Calu3 (cell line): ENCODE measurements at places on chromosomes 5 and 9. TPM values are rescaled to one million over a fixed set of nuclear protein-coding genes. Genes with fewer than 3 reads are reported as not detected.

GRCh38 chr5:88250010-88250409 is 18.6 kb downstream of the TMEM161B start:
- no peaks in the 10 kb centered on the region for H3K27me3 ChIP-seq
- peaks cover 50% of the 10 kb centered on the region for H3K4me1 ChIP-seq
- peaks cover 3% of the 10 kb centered on the region for H3K36me3 ChIP-seq
- no peak overlapping the region for H3K27ac ChIP-seq

DNA sequence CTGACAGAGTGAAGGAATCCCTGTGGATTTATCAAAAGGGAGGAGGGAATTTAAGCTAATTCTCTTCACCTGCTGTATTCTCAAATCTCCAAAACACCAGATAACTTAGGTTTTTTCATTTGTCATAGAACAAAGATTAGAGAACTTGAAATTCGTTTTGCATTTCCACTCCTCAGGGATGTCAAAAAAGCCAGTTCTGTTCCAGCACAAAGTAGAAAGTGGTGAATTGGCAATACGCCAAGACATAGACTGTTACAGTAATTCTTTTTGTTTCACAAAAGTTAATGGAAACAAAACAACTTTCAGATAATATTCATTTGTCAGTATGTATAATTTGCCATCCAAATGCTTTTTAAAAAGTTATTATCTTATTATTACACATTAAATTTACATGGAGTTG is 15.0 kb downstream of the S1PR3 start:
- H3K4me1 ChIP-seq = peaks cover 8% of the 10 kb centered on the region
- DNase-seq = no peak
- H3K36me3 ChIP-seq = no peaks in the 10 kb centered on the region
- H3K4me3 ChIP-seq = no peak overlapping the region
- no peak overlapping the region for H3K27ac ChIP-seq

DNA sequence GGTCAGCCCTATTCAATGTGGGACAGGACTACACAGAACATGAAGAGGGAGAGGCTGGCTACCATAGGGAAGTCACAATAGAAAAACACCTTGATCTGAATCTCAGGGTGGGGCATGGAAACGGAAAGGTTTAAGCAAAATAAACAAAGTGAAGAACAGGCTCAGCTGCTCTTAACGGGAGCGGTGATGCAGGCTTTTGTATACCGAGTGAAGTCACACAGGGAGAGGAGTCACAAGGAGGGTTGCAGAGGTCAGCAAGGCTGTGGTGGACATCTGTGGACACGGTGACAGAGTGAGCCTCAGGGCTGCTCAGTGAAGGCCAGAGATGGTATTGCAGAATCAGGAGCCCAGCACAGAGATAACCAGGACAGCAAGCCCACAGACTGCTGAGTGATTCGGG is 30.6 kb upstream of the SEMA4D start:
- H3K36me3 ChIP-seq = peaks cover 5% of the 10 kb centered on the region
- H3K27me3 ChIP-seq = no peaks in the 10 kb centered on the region
- H3K4me3 ChIP-seq = no peak overlapping the region
- peaks cover 33% of the 10 kb centered on the region for H3K4me1 ChIP-seq
- H3K27ac ChIP-seq = peak overlapping the region; percentile 21

DNA sequence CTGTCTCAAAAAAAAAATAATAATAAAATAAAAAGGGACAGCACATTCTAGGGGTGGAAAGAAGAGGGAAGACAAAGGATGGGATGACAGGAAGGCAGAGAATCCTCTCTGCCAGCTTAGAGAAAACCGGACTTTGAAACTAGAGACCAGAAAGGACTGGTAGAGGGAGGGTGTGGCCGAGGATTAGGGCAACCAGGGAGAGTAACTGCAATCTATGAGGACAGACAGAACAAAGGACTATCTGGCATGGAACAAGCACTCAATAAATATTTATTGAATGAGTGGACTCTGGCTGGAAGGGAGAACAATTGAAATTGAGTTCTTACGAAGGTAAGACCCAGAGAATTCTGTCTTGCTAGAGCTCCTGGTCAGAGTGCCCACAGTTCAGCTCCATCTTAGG is 2.4 kb downstream of the GBA2 start:
- H3K36me3 ChIP-seq = peaks cover 48% of the 10 kb centered on the region
- H3K4me3 ChIP-seq = peak overlapping the region; percentile 78
- H3K27me3 ChIP-seq = no peaks in the 10 kb centered on the region
- H3K4me1 ChIP-seq = peaks cover 20% of the 10 kb centered on the region
- DNase-seq = no peak

DNA sequence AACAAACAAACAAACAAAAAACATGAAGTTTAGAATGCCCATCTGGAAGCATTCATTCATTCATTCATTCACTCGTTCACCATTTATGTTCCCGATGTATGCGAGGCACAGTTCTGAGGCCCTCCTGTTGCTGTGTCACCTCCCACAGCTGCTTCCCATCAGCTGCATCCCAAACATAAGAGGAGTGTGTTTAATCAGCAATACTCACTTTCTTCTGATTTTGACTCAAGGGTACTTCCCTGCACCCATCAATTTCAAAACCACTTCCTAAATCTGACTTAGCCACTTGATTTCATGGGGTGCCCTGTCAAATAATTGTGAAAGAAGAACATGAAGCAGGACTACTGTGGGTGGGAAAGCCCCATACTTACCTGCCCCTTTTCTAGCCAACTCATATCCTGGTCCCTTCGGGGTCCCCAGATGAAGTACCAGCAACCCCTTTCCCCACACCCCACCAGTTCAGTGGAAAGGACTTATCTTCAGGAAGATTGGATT is 128.0 kb upstream of the IL12B start:
- H3K27me3 ChIP-seq = no peaks in the 10 kb centered on the region
- DNase-seq = no peak
- H3K4me1 ChIP-seq = peaks cover 38% of the 10 kb centered on the region
- no peaks in the 10 kb centered on the region for H3K36me3 ChIP-seq
- H3K4me3 ChIP-seq = no peak overlapping the region

The PDE6A gene
- not detected in 2 replicates for total RNA-seq

GRCh38 chr9:137461663-137462395 is 2.7 kb upstream of the NSMF start:
- H3K36me3 ChIP-seq = peaks cover 17% of the 10 kb centered on the region
- no peak for DNase-seq
- H3K27me3 ChIP-seq = no peaks in the 10 kb centered on the region
- H3K4me1 ChIP-seq = no peaks in the 10 kb centered on the region
- no peak overlapping the region for H3K4me3 ChIP-seq
- no peak overlapping the region for H3K27ac ChIP-seq

The HSD17B3 gene
- total RNA-seq = 1.2 and 1.5 TPM in 2 replicates

The FRRS1L gene
- not detected in 2 replicates for total RNA-seq

- H3K36me3 ChIP-seq = no peaks in the 10 kb centered on the region
- H3K27ac ChIP-seq = no peak overlapping the region
- H3K4me1 ChIP-seq = no peaks in the 10 kb centered on the region
- no peak for DNase-seq
- H3K27me3 ChIP-seq = no peaks in the 10 kb centered on the region
- H3K4me3 ChIP-seq = no peak overlapping the region
These were observed 26.2 kb downstream of the TRIM32 start for GRCh38 chr9:116713271-116713670.

The TRPM6 gene
- total RNA-seq = not detected in 2 replicates

GRCh38 chr5:55231919-55232270 is 1.5 kb downstream of the CCNO start:
- H3K4me3 ChIP-seq = peak overlapping the region; percentile 93
- no peaks in the 10 kb centered on the region for H3K27me3 ChIP-seq
- peaks cover 18% of the 10 kb centered on the region for H3K4me1 ChIP-seq
- peaks cover 61% of the 10 kb centered on the region for H3K36me3 ChIP-seq
- peak overlapping the region; percentile 88 for H3K27ac ChIP-seq
- no peak for DNase-seq

The TMEM215 gene
- total RNA-seq = not detected in 2 replicates

The CD72 gene
- total RNA-seq = 0.38 and 0.73 TPM in 2 replicates

DNA sequence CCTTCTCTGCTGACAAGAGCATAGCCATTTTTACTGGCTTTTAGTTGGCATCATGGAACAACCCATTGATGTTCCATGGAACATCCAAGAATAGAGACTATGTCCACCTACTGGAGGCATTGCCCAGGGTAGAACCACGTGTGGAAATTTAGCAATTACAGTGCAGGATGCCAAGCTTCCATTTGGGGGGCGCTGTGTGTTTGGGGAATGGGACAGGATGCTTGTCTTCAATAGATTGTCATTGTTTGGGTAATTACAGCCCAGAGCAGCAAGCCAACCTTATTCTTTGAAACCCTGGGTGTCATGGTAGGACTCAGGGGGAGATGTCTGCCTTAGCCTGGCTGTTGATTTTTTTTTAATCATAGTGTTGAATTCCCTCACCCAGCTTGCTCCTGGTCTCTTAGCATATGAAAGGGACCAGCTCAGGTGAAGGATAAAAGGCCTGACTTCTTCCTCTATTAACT is 171.1 kb downstream of the DOCK2 start:
- H3K27me3 ChIP-seq = peaks cover 71% of the 10 kb centered on the region
- H3K4me3 ChIP-seq = no peak overlapping the region
- DNase-seq = no peak
- H3K4me1 ChIP-seq = no peaks in the 10 kb centered on the region

The HTR4 gene
- total RNA-seq = not detected in 2 replicates

GRCh38 chr5:138651058-138651766 is 76.0 kb upstream of the HSPA9 start:
- no peak overlapping the region for H3K27ac ChIP-seq
- peaks cover 28% of the 10 kb centered on the region for H3K4me1 ChIP-seq
- H3K27me3 ChIP-seq = peaks cover 27% of the 10 kb centered on the region
- no peak overlapping the region for H3K4me3 ChIP-seq

The ZDHHC21 gene
- total RNA-seq = 10.6 and 11.8 TPM in 2 replicates

The SLC31A1 gene
- total RNA-seq = 19.4 and 21.0 TPM in 2 replicates

GRCh38 chr5:31941151-31941755 is 232.9 kb downstream of the GOLPH3 start:
- no peaks in the 10 kb centered on the region for H3K36me3 ChIP-seq
- no peaks in the 10 kb centered on the region for H3K4me1 ChIP-seq
- H3K4me3 ChIP-seq = no peak overlapping the region
- DNase-seq = no peak

GRCh38 chr9:122386311-122386872 is 15.6 kb downstream of the PTGS1 start:
- H3K27me3 ChIP-seq = no peaks in the 10 kb centered on the region
- H3K36me3 ChIP-seq = peaks cover 7% of the 10 kb centered on the region
- H3K4me3 ChIP-seq = no peak overlapping the region
- no peak overlapping the region for H3K27ac ChIP-seq
- DNase-seq = no peak

The TAF11L10 gene
- not detected in 2 replicates for total RNA-seq

The IL9 gene
- not detected in 2 replicates for total RNA-seq

- no peak for DNase-seq
- H3K27me3 ChIP-seq = peaks cover 25% of the 10 kb centered on the region
These were observed 134.0 kb downstream of the ATPSCKMT start for GRCh38 chr5:10115669-10116068.

DNA sequence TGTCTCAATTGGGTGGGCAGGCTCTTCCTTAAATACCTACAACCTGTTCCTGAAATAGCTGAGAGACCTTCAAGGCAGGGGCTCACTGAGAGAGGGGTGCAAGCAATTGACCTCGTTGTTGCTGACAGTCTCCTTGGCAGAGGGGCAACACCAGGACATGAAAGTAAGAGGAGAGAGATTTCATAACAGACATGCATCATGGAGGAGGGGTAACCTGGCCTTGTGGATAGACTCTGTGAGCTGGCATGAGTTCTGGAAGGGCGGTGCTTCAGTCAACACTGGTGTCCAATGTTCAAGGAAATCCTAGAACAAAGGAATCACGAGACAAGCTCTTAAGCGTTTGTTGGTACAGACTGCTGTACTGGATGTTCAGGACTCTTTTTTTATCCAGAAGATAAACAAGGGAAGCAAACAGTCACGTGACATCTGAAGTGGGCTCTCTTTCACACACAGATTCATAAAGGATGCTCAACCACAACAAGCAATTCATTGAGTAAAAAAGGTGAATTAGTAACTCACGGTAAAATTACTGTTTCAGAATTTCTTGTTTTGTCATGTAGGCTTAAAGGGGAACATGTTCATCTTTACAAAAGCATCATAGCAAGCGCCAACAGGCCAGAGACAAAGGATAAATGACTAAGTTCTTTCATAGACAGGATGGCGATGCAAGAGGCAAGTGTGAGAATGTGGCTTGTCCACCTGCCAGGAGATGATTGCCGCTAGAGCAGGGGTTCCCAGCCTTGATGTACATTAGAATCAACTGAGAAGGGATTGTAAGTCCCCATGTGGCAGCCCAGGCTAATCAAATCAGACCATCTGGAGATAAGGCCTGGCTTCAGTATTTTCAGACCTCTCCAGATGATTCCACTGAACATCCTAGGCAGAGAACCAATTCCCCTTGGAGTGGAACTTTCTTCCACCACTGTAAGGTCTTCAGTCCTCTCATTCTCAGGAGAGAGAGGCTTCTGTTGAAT is 20.7 kb downstream of the ANKRA2 start:
- H3K36me3 ChIP-seq = peaks cover 15% of the 10 kb centered on the region
- no peak overlapping the region for H3K4me3 ChIP-seq
- no peaks in the 10 kb centered on the region for H3K27me3 ChIP-seq
- H3K4me1 ChIP-seq = peaks cover 51% of the 10 kb centered on the region
- peak overlapping the region; percentile 71 for H3K27ac ChIP-seq

DNA sequence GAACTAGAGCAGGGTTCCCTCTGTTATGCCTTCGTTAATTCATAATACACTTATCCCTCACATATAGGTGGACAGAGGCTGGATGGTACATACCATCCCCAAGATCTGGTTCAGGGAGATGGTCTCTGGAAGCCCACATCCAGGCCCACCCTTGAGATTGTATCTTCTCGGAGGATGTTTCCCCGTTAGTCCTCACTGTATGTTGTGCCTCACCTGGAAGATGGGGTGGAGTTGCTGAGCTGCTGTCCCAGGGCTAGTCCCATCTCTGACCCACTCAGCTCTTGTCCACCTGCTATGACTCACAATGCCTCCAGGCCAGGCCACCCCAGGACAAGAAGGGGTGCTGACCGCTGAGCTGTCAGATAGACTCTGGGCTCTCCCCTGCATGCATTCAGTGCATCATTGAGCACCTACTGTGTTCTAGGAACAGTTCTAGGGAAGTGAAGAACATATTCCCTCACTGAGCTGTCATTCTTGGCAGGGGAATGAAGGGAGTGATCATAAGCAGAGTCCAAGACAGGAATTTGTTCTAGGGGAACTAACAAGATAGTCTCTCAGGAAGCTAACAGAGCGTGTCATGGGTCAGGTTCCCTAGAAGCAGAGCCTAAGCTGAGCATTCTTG is at the start of gene CBY3:
Gene CBY3, minus strand, starts transcription at position 255 of the 622 bp plus-strand sequence. Its CDS starts 116 bp downstream, at position 139.
- no peak within 1 kb of the TSS for H3K27ac ChIP-seq
- H3K4me3 ChIP-seq = peak within 1 kb of the TSS; percentile 100
- DNase-seq = no peak

GRCh38 chr5:160497878-160498277 is 76.2 kb downstream of the PTTG1 start:
- no peaks in the 10 kb centered on the region for H3K36me3 ChIP-seq
- DNase-seq = no peak

The TENT4A gene
- 34.4 and 39.9 TPM in 2 replicates for total RNA-seq

The PAEP gene
- 0.45 TPM in 1 of 2 replicates, not detected in the other for total RNA-seq

- H3K27me3 ChIP-seq = no peaks in the 10 kb centered on the region
- DNase-seq = no peak
- no peak overlapping the region for H3K27ac ChIP-seq
- no peaks in the 10 kb centered on the region for H3K4me1 ChIP-seq
- no peak overlapping the region for H3K4me3 ChIP-seq
- no peaks in the 10 kb centered on the region for H3K36me3 ChIP-seq
These were observed 442.5 kb upstream of the KLF4 start for GRCh38 chr9:107932046-107932445.
